ENCODE measurements at places on chromosomes 2 and 18.

GRCh38 chr18:55699233-55699765 is 111.3 kb upstream of the TCF4 start:
- no peak for DNase-seq

DNA sequence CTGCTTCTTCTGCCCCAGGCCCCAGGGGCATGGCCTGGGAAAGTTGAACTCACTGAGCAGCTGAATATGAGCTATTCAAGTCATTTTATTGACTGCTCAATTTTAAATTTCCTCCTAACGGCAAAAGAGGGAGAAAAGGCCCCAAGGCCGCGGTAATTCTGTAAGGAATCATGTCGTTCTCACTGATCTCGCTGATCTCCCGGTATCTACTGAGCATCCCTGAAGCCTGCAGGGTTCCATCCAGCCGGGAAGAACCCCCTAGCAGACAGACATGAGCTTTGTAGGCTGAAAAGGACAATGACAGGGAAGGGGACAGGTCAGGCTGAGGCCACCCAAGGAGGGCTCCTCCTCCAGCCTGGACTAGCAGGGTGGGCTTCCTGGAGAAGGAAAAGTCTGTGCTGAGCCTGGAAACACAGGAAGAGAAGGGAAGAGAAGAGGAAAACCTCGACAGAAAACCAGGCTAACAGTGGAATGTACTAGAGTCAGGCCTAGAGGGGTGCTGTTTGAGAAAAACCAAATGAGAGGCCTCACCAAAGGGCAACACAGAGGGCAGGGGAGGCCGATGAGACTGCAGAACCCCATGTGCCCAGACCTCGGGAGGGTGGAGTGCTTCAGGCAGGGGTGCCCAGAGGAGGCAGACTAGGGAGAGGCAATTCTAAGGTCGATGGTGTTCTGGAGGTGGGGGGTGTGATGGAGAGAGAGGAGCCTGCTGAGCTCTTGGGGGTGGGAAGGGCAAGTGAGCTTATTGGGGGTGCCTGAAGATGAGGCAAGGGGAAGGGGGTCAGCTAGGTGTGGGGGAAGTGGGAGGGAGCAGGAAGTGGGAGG is 2.9 kb upstream of the NPPC start:
- DNase-seq, result no peak

GRCh38 chr18:74945774-74946545 is 263.0 kb downstream of the PTGR3 start:
- no peak for DNase-seq

DNA sequence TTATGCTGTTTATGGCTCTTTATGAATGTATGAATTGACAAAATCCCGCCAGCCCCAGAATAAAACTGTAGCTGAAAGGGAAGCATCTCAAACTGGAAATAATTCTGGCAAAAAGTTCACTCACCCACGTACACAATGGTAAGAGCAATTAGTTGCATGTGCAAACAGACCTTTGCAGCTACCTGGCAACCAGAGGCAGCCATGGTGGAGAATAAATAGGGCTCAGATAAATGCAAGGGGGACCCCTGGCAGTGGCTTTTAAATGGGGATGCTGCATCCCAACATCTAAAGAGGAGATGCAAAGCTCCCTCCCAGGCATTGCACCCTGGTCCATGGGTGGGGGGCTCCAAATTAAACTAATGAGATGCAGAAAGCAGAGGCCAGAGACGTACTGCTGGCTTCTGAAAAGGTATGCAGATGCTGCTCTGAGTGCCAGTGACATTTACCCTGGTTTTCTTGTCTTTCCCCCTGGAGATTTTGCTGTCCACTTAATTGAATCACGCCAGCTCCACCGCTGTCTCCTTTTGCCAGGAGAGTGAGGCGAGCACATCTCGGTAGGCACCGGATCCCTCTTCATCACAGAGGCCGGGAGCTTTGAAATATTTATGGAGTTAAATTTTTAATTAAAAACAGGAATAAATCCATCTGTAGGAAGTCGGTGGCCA is 126.6 kb upstream of the NRP2 start:
- no peak for DNase-seq

DNA sequence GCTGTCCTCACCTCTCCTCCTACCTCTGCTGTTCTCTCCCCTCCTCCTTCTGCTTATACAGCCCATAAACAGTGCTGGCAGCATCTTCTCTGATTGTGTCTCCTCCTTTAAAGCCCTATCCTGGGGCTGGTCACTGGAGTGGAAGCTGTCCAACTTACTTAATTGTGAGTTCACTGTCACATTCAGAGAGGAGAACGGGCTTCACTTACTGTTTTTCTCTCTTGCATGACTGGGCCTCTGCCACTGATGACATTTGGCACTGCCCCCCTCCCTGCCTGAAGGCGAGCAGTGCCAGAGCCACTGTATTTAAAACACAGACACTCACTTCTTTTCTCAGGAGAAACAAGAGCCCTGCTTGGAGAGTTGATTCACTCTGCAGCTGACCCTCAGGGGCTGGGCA is 12.3 kb downstream of the GAD1 start:
- DNase-seq, result no peak

DNA sequence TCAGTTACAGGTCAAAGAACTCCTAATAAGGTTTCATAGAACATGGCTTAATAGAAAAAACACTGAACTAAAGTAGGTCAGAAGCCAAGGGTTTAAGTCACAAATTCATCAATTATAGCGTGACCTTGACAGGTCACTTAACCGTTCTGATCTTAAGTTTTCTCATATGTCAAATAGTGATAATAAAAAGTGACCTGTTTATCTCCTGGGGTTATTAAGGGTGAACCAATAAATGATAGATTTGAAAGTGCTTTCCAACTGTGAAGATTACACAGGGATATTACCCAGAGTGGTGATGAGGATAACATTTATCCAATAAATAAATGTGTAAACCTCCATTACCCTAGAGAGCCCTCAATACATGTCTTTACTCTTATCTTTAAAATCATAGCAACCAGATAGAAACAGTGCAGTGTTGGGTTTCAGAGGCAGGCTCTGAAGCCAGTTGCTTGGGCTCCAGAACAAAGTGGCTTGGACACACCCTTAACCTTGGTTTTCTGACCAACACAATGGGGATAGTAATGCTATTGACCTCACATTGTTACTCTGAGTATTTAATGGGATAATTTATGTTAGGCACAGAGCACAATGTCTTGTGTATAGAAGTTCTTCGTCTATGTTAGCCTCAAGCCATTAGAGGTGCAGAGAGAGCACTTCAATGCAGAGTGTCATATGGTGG is 48.6 kb downstream of the KLHL14 start:
- DNase-seq, result no peak

DNA sequence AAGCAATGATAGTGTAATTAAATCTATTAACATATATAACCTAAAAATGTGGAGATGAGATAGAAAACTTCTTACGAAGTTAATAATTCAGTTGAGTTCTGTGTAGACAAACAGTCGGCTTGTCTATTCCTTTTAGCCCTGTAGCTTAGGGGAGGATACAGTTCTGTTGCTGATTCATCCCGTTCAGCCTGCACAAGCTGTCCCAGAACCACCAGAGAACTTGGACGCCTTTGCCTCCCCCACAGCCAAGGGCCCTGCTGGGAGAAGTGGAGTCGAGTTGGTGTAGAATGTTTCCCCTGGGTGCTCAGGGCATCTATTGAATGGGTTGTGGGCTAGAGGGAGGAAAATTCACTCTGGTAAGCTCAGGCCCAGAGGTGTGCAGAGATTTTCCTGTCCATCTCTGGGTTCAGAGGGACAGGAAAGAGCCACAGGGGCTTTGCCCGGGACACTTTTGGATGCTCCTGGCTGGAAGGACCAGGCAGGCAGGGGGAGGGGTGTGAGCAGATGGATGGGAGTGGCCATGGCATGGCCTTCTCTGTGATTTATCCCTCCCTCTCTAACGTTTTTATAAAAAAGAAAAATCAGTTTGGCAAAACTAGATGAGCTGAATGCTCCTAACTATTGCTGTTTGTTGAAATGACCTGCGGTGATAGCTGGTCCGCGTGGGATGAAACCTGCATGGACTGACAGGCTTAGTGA is 42.8 kb upstream of the GALR1 start:
- no peak for DNase-seq

DNA sequence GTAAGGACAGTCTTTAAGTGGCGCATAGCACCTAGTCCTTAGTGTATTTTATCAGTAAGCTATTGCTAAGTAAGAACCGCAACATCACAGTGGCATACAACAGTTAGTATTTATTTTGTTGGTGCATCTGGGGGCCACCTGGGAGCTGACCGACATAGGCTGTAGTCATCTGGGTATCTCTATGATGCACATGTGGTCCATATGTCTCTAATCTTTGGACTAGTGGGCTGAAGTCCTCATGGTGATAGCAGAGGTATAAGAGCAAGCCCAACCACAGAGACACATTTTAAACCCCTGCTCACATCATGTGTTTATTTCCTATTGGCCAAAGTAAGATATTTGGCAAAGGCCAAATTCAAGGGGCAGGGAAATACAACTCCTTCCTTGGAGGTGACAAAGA is 2.9 kb downstream of the CAMKMT start:
- DNase-seq, result no peak

DNA sequence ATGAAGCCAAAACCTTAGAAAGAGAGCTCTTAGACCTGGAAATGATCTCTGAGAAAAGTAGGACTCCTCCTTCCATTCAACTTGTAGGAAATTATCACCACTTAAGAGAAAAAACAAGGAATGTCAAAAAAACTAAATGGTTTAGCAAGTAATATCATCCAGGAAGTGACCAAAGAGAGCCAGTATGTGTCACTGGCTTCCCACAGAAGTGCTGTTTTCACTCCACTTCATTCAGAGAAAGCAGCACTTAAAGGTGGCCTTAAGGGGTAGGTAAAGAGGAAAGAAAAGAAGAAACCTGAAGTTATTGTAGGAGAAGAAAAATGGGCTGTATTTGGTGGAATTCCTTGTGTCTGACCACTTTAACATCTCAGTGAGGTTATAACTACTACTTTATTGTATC is 414.4 kb upstream of the ETAA1 start:
- no peak for DNase-seq

DNA sequence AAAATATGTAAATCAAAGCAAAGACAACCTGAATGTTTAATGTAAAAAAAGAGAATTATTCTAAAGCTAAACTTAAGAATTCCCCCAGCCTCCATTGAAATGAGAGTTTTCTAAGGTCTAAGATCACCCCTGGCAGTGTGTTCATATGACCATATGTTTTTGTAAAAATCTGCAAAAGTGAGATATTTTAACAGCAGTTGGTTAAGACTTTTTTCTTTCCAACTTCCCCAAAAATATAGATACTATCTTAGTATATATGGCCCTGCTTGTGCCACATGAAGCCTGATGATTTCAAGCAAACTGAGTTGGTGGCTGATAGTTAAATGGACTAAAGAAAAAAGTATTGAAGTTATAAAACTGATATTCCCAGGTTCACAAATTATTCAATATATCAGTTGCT is 35.4 kb downstream of the ZNF804A start:
- no peak for DNase-seq

DNA sequence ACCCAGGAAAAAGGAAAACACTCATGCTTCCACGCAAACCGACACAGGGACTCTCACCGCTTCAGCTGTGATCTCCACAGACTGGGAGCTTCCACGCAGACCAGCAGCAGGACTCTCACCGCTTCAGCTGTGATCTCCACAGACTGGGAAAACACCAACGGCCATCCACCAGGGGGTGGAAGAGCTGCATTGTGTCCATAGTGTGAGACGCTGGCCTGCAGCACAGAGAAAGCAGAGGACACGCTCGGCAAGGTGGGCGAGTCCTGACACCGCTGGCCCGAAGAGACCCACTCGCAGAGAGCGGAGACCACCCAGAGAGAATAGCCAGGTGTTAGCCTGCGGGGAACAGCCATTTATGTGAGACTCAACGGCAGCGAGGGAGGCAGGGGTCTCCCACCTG is 42.5 kb upstream of the NFATC1 start:
- no peak for DNase-seq

GRCh38 chr2:45273412-45274249 is 264.4 kb upstream of the SIX2 start:
- DNase-seq, result no peak

GRCh38 chr2:223122781-223123180 is 70.8 kb downstream of the KCNE4 start:
- DNase-seq, result no peak

GRCh38 chr2:33605056-33605455 is 6.0 kb upstream of the FAM98A start:
- DNase-seq, result no peak

GRCh38 chr18:35215026-35215425 is 25.8 kb upstream of the ZNF397 start:
- no peak for DNase-seq

GRCh38 chr2:121076885-121077549 is 208.0 kb downstream of the TFCP2L1 start:
- peak; percentile 61 for DNase-seq
